ENCODE measurements at places on chromosomes 11 and 22.

DNA sequence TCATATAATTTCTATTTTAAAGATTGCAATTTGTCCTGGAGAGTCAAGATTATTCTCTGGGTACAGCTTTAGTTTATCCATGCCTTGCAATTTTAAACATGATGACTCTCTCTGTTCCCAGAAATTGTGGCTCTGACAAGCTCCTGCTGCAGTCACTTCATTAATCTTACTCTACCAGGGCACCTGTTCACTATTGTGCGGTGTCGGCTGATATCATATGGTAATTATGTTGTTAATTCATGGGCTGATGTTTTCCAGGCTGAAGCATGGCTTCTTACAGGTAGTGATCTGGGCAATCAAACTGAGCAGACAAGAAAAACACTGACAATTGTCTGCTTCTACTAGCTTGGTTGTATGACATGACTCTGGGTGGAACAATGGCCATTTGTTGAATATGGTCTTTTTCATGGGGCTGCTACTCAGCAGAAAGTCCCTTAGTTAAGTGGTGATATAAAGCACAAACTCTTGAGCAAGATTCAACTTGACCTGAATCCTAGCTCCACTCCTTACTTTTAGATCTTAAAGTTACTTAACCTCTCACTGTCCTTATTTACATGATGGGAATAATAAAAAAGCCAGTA, 230.7 kb downstream of the FAT3 start:
- DNase-seq = no peak

DNA sequence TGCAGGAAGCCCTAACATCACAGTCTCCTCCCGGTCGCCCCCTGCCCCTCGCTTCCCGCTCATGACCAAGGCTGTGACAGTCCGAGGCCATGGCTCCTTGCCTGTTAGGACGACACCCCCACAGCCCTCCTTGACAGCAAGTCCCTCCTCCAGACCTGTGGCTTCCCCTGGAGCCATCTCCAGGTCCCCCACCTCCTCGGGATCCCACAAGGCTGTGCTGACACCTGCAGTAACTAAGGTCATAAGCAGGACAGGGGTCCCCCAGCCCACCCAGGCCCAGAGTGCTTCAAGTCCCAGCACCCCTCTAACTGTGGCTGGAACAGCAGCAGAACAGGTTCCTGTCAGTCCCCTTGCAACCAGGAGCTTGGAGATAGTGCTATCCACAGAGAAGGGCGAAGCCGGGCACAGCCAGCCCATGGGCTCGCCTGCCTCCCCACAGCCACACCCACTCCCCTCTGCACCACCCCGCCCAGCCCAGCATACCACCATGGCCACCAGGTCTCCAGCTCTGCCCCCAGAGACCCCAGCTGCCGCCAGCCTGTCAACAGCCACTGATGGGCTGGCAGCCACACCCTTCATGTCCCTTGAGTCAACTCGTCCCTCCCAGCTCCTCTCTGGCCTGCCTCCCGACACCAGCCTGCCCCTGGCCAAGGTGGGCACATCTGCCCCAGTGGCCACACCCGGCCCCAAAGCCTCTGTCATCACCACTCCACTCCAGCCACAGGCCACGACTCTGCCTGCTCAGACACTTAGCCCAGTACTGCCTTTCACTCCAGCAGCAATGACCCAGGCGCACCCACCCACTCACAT, 63.2 kb downstream of the OTOG start:
- no peak for DNase-seq

DNA sequence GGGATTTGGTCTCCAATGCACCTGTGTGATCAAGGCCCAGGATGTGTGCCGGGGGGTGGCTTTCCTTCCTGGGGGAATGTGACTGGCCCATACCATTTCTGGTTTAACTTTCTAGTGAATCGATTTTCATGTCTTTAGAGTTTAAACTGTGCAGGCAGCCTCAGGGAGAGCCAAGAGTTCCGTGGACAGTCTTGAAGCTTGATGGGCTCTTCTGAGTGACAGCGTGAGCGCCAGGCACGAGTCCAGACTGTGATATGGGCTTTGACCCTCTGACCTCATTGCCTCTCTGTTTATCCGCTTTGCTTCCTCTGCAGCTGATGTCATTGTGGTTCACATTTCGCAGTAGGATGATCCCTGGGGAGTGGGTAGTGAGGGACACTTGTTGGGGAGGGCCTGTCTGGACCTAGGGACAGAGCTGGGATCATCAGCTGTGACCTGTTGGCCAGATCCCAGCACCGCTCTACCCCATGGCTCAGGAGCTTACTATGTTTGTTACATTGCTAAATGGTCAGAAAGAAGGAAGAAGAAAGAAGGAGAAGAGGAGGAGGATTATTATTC, 80.6 kb upstream of the CLDN5 start:
- DNase-seq = peak; percentile 5

DNA sequence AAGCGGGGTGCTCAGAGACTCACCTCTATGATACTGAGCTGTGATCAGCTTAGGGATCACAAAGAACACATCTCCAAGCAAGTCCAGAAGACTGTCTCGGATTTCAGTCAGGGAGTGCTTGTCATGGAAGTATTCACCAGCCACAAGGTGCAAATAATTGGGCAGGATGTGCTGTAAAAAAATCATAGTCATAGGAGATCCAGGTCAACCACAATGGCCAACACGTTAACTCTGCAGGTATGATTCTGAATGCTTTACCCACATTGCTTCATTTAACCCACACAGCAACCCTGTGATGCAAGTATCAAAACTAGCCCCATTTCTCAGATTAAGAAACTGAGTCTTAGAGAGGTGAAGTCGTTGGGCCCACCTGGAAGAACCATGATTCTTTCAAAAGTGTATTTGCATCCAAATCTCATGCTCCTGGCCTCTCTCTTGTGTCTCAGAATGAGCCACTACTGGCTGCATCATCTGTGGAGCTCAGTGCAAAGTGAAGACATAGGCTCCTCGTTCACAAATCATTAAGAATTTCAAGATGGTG, 179.3 kb downstream of the BCR start:
- no peak for DNase-seq

GRCh38 chr11:12628314-12628713, 45.9 kb upstream of the TEAD1 start:
- DNase-seq = no peak

DNA sequence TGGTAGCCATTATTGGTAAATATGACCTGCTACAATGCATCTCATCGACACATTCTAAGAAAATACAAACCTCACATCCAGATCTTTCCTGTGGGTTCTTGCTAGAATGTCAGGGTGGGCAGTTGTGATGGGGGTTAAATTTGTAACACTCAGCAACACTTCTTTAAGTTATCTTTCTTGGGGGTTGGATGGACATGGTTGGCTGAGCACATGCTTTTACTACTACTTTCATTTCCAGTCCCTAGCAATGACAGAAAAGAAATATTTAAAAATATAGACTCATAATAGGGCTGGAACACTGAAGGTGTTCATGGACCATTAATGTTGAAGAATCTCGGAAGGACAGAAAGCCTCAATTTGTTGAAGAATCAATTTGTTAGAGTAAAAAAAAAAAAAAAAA, 57.6 kb downstream of the APOL3 start:
- DNase-seq = no peak

- DNase-seq = peak; percentile 38
These were observed at the start of gene NCAM1 for GRCh38 chr11:112961146-112961668. Gene NCAM1, plus strand, starts transcription at chr11:112961420.

- DNase-seq = no peak
These were observed 48.7 kb upstream of the USP47 start for GRCh38 chr11:11793073-11793472.

GRCh38 chr11:126383339-126384335, 28.2 kb downstream of the ST3GAL4 start:
- DNase-seq = no peak

- no peak for DNase-seq
These were observed 34.4 kb downstream of the SCUBE2 start for GRCh38 chr11:9057007-9057406.

DNA sequence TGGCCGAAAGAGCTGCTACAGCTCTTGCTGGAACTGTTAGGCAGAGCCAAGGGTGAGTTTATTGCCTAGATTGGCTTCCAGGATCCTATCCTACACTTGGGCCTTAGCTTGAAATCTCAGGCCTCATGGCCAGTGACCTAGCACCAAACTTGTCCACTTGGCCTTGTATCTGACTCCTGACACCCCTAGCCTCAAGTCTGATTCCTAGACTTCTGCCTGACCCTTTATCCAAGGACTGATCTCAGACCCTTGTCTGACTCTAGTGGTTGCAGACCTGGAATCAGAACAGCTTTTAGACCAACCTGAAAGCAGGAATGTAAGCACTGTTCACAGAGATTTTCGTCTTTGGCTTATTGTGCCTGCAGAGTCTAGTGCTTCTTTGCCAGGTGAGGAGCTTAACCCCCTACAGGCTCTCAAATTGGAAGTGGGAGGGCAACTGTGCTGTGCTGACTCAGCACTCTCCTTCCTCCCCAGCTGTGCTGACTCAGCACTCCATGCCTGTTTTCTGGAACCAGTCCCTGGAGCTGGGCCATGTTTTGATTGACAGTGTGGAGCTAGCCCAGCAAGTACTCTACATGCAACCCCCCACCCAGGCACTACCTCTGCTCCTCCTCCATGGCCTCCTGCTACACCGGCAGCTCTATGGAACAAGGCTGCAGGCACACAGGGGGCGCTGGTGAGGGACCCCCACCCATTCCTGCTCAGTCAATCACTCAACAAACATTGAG, 35.1 kb downstream of the RRP8 start:
- peak; percentile 43 for DNase-seq

GRCh38 chr11:80592546-80592945, 1151.7 kb upstream of the TENM4 start:
- DNase-seq = no peak

DNA sequence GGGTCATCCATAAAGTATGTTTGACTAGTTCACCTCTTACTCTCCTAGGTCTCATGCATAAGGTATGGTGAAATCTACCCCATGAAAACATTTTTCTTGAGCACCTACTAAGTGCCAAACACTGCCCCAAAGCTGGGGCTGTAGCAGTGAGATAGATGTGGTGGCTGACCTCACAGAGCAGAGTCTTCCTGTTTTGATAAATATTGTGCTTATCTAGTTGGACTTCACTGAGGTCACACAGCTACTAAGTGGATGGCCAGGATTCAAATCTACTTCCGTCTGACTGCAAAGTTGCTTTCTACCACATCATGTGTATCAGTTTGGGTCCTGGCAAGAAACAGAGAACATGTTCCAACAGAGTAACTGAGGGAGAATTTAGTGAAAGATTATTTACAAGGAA, 6.4 kb upstream of the HTATIP2 start:
- DNase-seq = no peak

- no peak for DNase-seq
These were observed 32.1 kb upstream of the TENM4 start for GRCh38 chr11:79472819-79473529.

GRCh38 chr22:46090631-46091201, 59.6 kb upstream of the PPARA start:
- DNase-seq = no peak

GRCh38 chr11:94650756-94651155, 83.6 kb downstream of the PIWIL4 start:
- peak; percentile 86 for DNase-seq

DNA sequence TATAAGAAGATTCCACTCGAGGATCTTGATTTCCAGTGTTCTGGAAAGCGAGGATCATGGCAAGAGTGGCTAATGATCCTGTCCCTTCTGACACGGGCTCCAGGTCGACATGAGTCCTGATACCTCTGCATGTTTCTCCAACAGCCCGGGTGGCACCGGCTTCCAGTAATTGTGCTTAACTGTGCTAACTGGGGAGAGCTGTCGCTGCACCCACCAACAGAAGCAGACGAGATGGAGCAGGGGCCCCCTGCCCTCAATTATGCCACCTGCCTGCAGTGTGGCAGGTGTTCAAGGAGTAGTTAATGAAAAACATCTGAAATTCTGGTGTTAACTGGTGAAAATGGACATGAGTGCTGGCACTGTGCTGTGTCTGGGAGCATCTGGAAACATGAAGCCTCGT, 6.2 kb downstream of the MRPL21 start:
- DNase-seq = no peak

- DNase-seq = no peak
These were observed 255.5 kb upstream of the B3GAT1 start for GRCh38 chr11:134667505-134667904.

DNA sequence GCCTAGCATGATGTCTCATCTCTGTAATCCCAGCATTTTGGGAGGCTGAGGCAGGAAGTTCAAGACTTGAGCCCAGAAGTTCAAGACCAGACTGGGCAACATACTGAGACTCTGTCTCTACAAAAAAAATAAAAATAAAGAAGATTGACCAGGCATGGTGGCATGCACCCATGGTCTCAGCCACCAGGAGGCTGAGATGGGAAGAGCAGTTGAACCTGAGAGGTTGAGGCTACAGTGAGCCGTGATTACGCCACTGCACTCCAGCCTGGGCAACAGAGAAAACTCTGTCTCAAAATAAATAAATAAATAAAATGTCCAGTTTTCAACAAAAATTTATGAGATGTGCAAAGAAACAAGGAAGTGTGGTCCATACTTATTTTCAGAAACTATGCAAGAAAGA, 28.3 kb downstream of the EFCAB6 start:
- no peak for DNase-seq

GRCh38 chr22:17592201-17592600, 28.9 kb downstream of the SLC25A18 start:
- no peak for DNase-seq

GRCh38 chr11:100805506-100806199, 118.6 kb downstream of the ARHGAP42 start:
- DNase-seq = no peak
